Neural crest cell (in vitro differentiated cells): ENCODE measurements at places on chromosomes 7 and 10. TPM values are rescaled to one million over a fixed set of nuclear protein-coding genes. Genes with fewer than 3 reads are reported as not detected.

DNA sequence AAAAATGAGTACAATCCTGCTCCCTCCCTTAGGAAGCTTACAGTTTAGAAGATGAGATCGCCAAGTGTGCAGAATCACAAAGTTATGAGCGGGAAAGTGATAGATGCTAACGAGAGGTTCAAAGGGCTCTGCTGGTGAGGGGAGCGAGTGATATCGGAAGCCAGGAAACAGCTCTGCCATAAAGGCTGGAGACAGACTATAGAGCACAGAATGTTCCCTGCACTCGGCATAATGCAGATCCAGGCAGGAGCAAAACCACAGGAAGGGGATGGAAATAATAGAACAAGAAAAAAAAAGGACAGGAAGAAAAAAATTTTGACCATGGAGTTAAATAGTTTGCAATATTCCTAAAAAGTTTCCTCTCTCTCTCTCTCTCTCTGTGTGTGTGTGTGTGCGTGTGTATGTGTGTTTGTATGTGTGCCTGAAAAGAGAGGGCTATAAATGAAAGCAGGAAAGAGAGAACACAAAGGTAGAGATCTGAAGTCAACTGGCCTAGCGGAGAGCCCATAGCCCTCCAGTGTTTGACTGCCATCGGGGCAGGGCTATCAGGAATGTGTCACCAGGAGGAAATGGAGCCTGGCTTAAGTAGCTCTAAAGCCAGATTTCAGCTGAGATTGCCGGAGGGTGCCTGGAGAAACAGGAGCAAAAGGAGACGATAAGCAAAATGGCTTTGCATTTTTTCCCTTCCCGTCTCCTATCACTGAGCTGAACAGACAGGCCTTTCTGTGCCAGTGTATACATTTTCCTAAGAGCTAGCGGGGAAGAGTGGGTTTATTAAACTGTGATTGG, 175.8 kb upstream of the LYZL1 start:
- H3K27me3 ChIP-seq: no peaks in the 10 kb centered on the region
- no peak overlapping the region for H3K4me3 ChIP-seq
- H3K27ac ChIP-seq: peak overlapping the region; percentile 25
- H3K4me1 ChIP-seq: peaks cover 31% of the 10 kb centered on the region
- peaks cover 6% of the 10 kb centered on the region for H3K36me3 ChIP-seq

GRCh38 chr7:121994625-121995410, 121.9 kb downstream of the PTPRZ1 start:
- peaks cover 8% of the 10 kb centered on the region for H3K36me3 ChIP-seq
- DNase-seq: peak; percentile 63
- H3K27ac ChIP-seq: no peak overlapping the region
- no peaks in the 10 kb centered on the region for H3K4me1 ChIP-seq

SH2D4B gene
- total RNA-seq: 0.09 and 0.16 TPM in 2 replicates

UBTD1 gene
- total RNA-seq: 6.5 and 8.7 TPM in 2 replicates

LIPF gene
- not detected in 2 replicates for total RNA-seq
